ENCODE measurements at places on chromosomes 3 and 15.

- DNase-seq, result peak; percentile 52
Observed at GRCh38 chr15:65981837-65982626, 112.7 kb downstream of the RAB11A start.

DNA sequence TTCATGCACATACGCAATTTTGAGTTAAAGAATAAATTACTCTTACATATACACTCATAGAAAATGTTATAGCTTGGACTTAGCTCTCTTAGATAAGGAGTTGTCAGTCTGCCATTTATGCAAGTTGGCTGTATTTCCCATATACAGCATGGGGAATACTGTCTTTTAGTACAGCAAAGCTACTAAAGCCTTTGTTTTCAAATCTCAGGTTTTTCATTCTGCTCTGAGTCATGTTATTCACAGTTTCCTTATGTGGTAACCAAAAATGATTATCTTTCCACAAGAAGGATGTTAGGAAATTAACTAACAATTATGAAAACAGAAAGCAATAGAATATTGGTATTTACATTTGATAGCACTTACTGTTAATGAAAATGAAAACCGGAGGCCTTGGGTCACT is 4.3 kb upstream of the TIPARP start:
- no peak for DNase-seq

DNA sequence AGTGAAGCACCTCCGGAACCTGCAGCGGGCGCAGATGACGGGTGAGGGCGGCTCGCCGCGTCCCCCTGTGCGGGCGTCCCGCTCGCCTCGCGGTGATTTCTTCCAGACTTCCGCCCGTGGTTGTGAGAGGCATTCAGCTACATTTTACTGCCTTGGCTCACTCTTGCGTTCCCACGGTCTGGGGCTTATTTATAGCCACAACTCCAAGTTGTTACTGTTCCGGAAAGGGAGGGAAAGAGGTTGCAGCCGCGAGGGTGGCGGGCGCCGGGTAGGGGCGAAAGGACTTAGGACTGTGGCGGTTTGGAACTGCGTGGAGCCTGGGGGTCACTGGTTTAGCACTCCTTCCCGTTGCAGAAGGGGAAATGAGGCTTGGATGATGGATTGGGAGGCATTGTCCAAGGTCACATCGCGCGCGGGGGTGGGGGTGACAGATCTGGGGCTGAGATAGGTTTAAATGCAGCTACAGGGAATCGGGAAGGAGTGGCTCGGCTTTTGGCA is 1.1 kb downstream of the HES1 start:
- no peak for DNase-seq

DNA sequence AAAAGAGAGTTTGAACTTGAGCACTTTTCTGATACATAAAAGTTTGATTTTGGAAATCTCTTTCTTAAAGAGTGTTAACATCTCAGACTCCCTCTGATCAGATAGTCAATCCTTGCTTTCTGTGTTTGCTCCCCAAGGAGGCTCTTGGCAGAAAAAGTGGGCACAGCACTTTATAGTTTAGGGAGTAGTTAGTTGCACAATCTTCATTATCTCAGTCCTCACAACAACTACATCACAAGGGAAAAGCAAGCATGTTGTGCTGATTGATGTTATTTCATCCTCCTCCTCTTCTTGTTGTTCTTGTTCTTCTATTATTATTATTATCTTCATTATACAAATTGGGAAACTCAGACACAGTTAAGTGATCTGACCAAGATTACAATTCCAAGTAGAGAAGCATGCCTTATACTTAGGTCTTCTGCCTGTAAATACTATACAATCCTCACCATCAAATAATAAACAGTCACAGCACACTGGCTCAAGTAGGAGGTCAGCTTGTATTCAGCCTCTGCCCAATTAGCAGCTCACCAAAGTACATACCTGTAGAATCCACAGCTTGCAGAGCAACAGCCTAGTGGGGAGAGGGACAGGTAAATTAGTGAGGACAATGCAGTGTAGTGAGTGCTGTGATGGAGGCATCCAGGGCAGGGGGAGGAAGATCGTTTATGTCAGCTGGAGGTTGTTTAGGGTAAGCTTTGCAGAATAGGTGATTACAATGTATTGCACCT is 304.1 kb upstream of the MME start:
- DNase-seq, result no peak

DNA sequence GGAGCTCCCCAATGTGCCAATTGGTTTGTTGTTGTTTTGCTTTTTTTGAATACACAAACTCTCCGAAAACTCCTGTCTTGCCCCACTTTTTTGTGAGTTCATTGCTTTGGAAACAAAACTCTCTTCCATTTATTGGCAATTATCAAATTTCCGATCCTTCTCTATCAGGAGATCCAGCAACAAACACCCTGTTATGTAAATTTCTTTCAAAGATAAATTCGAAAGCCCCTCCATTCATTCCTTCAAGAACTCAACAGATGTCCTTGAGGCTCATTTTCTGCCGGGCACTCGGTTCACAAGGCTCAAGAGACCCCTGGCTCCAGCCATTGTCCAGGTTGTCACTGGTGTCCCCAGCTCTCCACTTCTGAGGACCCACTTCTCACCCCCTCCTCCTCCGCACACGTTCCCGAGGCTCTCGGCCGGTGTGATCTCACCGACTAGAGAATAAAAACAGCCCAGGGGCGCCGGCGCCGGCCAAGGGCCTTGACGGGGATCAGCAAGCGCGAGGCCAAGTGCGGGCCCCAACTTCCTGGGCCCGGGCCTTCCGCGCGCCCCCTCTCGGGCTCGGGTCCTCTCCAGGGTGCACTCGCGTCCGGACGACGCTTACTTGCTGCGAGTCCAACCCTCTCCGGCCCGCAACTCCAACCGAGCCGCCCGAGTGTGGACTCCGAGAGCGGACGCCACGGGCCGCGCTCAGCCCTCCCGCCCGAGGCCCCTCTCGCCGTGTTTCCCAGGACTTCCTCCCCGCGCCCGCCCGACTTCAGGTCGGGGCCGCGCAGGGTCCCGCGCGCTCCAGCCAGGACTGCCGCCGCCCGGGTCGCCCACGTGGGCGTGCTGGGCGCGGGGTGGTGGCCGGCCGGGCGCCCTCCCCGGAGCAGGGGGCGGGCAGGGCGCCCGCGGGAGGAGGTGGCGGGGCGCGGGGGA is 533 bp upstream of the SMAD3 start:
- DNase-seq, result peak; percentile 56

Data from progenitor cell of endocrine pancreas (in vitro differentiated cells).